ENCODE measurements at places on chromosomes 5 and 9. TPM values are rescaled to one million over a fixed set of nuclear protein-coding genes. Genes with fewer than 3 reads are reported as not detected.

RNF180 gene
- total RNA-seq, result 5.3 TPM

CCDC187 gene
- not detected for total RNA-seq

DNA sequence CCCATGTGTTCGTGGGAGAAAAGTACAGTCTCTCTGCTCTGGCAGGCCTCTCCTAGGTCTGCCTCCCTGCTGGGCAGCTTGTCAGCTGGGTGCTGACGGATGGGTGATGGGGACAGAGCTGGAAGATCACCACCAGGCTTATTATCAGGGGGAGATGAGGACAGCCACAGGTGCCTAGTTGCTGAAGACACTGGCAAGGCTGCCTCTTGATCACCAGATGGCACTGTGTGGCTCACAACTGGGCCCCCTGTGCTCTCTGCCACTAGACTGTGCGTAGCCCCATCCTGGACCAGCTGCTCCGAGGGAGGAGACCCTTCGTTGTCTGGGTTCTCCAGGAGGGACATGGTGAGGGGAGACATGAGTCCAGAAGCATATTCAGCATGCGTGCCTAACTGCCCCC, 73.0 kb downstream of the KIF24 start:
- no peak overlapping the region for H3K4me3 ChIP-seq
- peaks cover 10% of the 10 kb centered on the region for H3K36me3 ChIP-seq
- H3K27me3 ChIP-seq, result no peaks in the 10 kb centered on the region
- peaks cover 20% of the 10 kb centered on the region for H3K4me1 ChIP-seq
- H3K27ac ChIP-seq, result no peak overlapping the region

GRCh38 chr9:21294364-21294774, 10.7 kb downstream of the IFNA5 start:
- no peaks in the 10 kb centered on the region for H3K4me1 ChIP-seq
- no peak overlapping the region for H3K27ac ChIP-seq
- DNase-seq, result no peak
- H3K36me3 ChIP-seq, result no peaks in the 10 kb centered on the region
- peaks cover 34% of the 10 kb centered on the region for H3K27me3 ChIP-seq
- no peak overlapping the region for H3K4me3 ChIP-seq

- peaks cover 2% of the 10 kb centered on the region for H3K4me1 ChIP-seq
- H3K4me3 ChIP-seq, result no peak overlapping the region
- DNase-seq, result no peak
These were observed 112.8 kb upstream of the CTNND2 start for GRCh38 chr5:12017007-12017406.

Measured in osteocyte (in vitro differentiated cells).